Stimulated activated CD4-positive, alpha-beta T cell treated with anti-CD3 and anti-CD28 coated beads, Interleukin-1b, Interleukin-23, amount 100 ng/mL, for 24 hours (primary cell): ENCODE measurements at places on chromosomes 12 and 14.

DNA sequence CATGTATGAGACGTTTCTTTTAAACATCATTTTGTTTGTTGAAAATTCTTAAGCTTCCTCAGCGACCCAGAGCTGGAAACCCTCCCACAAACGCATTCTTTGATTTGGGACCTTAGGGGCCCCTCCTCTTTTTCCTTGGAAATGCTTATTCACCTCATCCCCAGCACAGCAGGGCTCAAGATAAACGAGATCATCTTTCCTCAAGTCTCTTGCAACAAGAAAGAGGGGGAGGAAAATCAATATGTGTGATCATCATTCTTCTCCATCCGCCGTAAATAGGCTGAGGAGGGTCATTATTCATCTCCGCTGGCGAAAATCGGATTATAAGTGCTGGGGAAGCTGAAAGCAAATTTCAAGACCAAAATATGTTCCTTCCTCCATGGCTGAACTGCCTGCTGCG, 1415.2 kb downstream of the AACS start:
- no peak for DNase-seq

DNA sequence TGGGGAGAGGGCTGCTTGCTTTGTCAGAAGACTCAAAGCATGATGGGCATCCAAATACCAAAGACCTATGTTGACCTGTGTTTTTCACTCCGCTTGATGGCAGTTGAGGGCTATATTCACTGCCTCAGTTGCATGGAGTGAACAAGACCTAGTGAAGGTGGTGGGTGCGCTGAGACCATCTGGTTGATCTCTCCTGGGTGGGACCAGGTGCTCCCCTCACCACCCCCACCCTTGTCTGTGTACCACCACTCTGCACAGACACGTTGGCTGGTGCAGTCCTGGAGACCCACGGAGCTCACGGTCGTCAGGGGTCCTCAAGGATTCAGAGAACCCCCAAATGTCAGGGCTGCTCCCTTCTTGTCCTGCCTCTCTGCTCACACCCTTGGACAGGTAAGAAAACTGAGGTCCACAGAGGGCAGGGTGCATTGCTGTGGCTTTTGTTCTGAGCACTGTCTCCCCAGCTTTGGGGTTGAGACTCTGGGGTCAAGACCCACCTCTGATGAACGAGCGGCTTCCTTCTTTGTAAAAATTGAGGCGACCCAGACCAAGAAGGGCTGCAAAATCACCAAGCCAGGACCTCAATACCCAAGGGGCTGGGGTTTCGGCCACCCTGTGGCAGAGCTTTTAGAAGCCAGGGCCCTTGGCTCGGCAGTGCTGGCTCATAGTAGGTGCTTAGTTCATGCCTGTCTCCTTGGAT, 166.3 kb upstream of the RTL1 start:
- no peak for DNase-seq

DNA sequence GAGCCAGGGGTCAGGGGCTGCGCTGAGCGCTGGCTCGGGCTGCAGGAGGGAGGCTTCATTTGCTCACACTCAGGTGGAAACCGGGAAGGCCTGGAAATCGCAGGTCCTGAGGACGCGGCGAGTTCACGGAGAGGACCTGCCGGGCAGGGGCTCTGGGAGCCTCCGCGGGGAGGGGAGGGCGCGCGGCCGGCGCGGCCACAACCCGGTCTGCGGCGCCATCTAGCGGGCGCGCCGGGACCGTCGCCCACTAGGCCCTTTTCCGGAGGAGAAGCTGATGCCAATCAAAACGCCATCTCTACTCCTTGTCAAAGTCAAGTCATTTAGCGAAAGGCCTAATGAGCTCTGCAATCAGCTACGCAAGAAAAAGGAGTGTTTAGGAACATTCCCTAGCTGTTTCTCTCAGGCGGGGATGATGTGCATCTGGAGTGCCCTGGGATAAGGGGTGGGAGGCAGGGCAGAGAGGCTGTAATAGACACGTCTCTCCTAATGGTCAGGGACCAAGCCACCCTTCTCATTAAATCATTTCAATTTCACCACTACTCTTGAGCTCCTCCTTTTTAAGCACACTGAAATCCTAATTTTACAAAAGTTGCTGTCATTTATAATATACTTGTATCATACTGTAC, 885.8 kb upstream of the TMEM132C start:
- peak; percentile 15 for DNase-seq

GRCh38 chr14:64801046-64801445, 78.7 kb downstream of the SPTB start:
- no peak for DNase-seq

DNA sequence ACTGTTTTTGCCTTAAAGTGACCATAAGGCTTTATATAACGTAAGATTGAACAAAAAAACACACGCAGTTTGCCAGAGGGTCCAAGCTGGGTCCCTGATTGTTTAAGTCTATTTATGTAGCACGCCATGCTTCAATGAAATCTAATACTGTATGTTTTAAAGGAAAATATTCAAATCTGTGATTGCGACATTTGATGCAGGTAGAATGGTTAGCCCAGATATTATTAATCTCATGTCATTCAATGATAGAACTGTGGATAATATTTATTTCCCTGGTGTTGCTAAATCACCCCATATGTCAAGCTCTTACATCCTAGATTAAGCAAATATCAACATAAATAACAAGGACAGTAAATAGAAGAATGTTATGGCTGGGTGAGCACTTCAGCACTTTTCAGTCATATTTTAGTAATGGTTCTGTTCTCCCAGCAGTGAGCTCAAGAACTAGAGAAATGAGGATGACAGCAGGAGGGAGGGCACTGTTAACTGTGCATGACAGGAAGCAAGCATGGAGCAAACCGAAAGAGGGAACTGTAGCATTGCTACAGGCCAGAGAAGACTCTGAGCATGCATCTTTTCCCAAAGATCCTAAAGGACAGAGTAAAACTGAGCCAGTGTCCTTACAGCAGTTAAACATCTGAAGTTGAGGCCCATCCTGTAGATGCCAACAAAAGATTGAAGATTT, 465.7 kb upstream of the MGAT4C start:
- DNase-seq = no peak

DNA sequence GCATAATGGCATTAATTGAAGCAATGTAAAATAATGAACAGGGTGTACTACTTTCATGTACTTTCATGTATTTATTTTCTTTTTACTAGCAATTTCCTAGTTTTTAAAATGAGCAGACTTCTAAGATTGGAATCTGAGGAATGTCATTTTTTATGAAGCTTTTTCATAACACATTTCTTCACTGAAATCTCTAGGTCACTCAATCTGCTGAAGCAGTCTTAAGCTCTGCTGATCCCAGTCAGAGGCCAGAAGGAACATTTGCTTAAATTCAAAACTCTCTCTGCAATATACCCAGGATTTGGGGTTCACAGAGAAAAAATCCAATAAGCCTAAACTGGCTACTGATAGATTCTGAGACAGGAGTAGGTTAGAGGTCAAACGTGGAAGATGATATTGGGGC, 73.6 kb upstream of the CNTN1 start:
- DNase-seq = no peak
